Skin of body (tissue), 3 donors: ENCODE measurements at places on chromosomes 5 and 9. TPM values are rescaled to one million over a fixed set of nuclear protein-coding genes. Genes with fewer than 3 reads are reported as not detected.

Gene PCDHB4
- total RNA-seq, result 1.6 TPM

Gene CHMP5
- 53.4 TPM for total RNA-seq

Gene SH3TC2
- 4.4 TPM for total RNA-seq

Gene PCDHGA4
- total RNA-seq, result 2.9 TPM

Gene C5orf46
- 5.0 TPM for total RNA-seq

Gene NUTM2G
- not detected for total RNA-seq

Gene FAM114A2
- total RNA-seq, result 27.2 TPM

Gene ZNF484
- total RNA-seq, result 13.7 TPM

Gene PCDHB5
- total RNA-seq, result 2.7 TPM

Gene PCDHGA3
- total RNA-seq, result 1.6 TPM

Gene ZNF366
- total RNA-seq, result 1.1 TPM

Gene FGF18
- 5.5 TPM for total RNA-seq

Gene PCDHA3
- total RNA-seq, result 0.20 TPM

Gene TNFSF15
- total RNA-seq, result 0.59 TPM

Gene EDIL3
- total RNA-seq, result 19.3 TPM

Gene PCDHGB5
- 8.0 TPM for total RNA-seq

Gene MEIKIN
- total RNA-seq, result not detected

Gene PCDHGA6
- 3.6 TPM for total RNA-seq

Gene TGFBI
- total RNA-seq, result 136 TPM

Gene GALNT12
- total RNA-seq, result 2.8 TPM

Gene SLC22A5
- total RNA-seq, result 6.1 TPM

Gene IGIP
- total RNA-seq, result 10.9 TPM

Gene GPX8
- 61.1 TPM for total RNA-seq

Gene CPLANE1
- total RNA-seq, result 28.9 TPM

Gene STPG3
- not detected for total RNA-seq

Gene PHYHD1
- total RNA-seq, result 13.5 TPM

Gene IFNA2
- total RNA-seq, result not detected

Gene CTSV
- 75.6 TPM for total RNA-seq

Gene ADGRV1
- total RNA-seq, result 11.2 TPM

Gene DIPK1B
- total RNA-seq, result 7.0 TPM

Gene TICAM2
- total RNA-seq, result 2.2 TPM

Gene MYOZ3
- total RNA-seq, result 3.1 TPM

Gene NXNL2
- total RNA-seq, result not detected

Gene CACFD1
- total RNA-seq, result 4.3 TPM

Gene CLIC3
- 12.7 TPM for total RNA-seq
